ENCODE measurements at places on chromosomes 4 and X. TPM values are rescaled to one million over a fixed set of nuclear protein-coding genes. Genes with fewer than 3 reads are reported as not detected.
A peak's percentile ranks its signal among the peaks of the same experiment; 100 is the strongest.

NXF3 gene
- total RNA-seq = not detected

GRCh38 chr4:78661921-78662521 lies 110.5 kb downstream of the ANXA3 start:
- peak; percentile 77 for DNase-seq
- no peak overlapping the region for H3K4me3 ChIP-seq
- no peaks in the 10 kb centered on the region for H3K27me3 ChIP-seq
- H3K27ac ChIP-seq = no peak overlapping the region

DNA sequence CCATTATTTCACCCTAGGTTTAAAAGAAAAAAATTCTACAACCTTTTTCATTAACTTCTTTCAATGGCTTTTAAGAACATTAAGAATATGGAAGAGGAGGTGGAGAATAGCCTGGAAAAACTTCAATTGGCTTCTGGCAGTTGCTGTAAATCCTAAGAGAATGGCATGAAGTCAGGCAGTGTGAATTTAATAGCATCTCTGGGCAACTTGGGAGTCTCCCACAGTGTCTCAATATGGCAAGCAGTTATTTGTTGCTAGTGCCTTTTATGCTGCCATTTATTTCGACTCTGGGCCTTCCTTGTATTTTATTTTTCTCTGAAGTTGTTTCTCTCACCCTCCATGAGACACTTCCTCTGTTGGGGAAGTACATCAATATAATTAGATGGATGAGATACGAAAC lies 322.1 kb downstream of the CBLL2 start:
- DNase-seq = no peak
- no peak overlapping the region for H3K4me3 ChIP-seq
- H3K36me3 ChIP-seq = no peaks in the 10 kb centered on the region
- no peak overlapping the region for H3K27ac ChIP-seq
- no peaks in the 10 kb centered on the region for H3K4me1 ChIP-seq

SPANXD gene
- total RNA-seq = not detected

SLC9B2 gene
- total RNA-seq = 17.5 TPM

GRCh38 chr4:183426507-183426906 lies 17.9 kb upstream of the CDKN2AIP start:
- no peak overlapping the region for H3K27ac ChIP-seq
- no peak overlapping the region for H3K4me3 ChIP-seq
- no peaks in the 10 kb centered on the region for H3K27me3 ChIP-seq
- H3K36me3 ChIP-seq = no peaks in the 10 kb centered on the region

PARM1 gene
- 0.77 TPM for total RNA-seq

DNA sequence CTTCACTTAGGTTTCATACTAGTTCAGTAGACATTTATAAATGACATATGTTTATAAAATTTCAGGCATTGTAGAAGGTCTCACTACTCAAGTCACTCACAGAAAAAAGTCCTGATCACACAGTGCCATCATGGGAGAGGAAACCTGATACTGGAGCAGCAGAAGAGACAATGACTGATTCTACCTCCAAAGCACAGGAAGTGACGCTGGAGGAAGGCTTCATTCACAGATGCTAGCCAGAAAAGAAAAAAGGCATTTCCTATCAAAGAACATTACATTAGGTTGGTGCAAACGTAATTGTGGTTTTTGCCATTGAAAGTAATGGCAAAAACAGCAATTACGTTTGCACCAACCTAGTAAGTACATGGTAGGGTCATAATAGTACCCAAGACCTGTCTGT lies 79.5 kb downstream of the RASGEF1B start:
- no peaks in the 10 kb centered on the region for H3K36me3 ChIP-seq
- H3K4me1 ChIP-seq = no peaks in the 10 kb centered on the region
- no peak overlapping the region for H3K4me3 ChIP-seq
- no peak overlapping the region for H3K27ac ChIP-seq
- H3K27me3 ChIP-seq = no peaks in the 10 kb centered on the region
- no peak for DNase-seq

All from fibroblast of lung (primary cell).